Stimulated activated CD4-positive, alpha-beta T cell treated with anti-CD3 and anti-CD28 coated beads, Interleukin-2, amount 100 ng/mL, for 48 hours (primary cell): ENCODE measurements at places on chromosomes 7 and 10.

DNA sequence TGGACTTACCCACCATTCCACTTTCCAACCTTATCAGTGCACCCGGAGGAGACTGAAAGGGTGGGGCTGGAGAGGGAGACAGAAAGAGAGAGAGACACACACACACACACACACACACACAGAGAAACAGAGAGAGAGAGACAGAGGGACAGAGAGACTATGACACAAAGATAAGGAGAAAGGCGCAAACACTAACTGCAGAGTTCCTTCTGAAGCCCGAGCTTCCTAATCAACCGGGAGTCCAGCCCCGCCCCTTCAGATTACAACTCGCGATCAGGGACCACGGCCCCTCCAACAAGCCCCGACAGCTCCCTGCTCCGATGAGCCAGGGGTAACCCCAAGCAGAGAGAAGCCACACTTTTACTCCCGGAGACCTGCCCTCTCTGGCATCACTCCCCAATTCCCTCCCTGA is 499 bp downstream of the GAL3ST4 start:
- no peak for DNase-seq

- no peak for DNase-seq
These were observed 5.1 kb downstream of the UBE2H start for GRCh38 chr7:129947701-129948100.

DNA sequence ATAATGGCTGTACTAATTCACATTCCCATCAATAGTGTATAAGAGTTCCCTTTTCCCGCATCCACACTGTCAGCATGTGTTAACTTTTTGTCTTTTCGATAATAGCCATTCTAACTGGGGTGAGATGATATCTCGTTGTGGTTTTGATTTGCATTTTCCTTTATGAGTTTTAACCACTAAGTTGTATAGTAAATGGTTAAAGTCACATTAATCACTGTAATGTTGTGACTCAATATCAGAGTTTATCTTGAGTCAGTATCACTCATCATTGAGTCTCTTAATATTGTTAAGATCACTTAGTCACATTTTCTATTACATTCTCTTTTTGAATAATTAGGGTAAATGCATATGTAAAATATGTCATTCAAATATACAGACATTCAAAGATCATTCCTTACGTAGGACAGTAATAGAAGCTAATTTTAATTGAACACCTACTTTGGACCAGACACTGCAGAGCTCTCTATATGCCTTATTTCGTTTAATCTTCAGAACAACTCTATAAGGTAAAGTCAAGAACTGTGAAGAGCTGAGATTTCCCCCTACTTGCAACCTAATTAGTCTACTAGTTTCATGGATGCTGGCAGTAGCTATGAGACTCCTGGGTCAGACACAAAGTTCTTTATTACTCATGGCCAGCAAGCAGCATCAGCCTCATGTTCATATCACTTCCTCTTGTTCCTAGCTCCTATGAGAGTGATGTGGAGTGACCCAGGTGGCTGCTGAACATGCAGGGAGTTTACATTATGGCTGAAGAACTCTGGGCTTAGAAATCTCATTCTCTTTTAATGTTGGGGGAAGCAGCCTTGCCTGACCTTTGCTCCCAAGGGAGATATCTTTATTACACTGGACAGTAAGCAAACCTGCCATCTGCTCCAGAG is 30.5 kb downstream of the CREB5 start:
- DNase-seq, result no peak

- DNase-seq, result no peak
These were observed 43.1 kb upstream of the TUBB8 start for GRCh38 chr10:92153-92552.
